ENCODE measurements at places on chromosomes 13 and 19.
A peak's percentile ranks its signal among the peaks of the same experiment; 100 is the strongest.

- no peak for DNase-seq
Observed at GRCh38 chr13:45500492-45501174, 35.9 kb downstream of the COG3 start.

- peak; percentile 48 for DNase-seq
Observed at GRCh38 chr19:18098891-18099622, 1.5 kb downstream of the MAST3 start.

DNA sequence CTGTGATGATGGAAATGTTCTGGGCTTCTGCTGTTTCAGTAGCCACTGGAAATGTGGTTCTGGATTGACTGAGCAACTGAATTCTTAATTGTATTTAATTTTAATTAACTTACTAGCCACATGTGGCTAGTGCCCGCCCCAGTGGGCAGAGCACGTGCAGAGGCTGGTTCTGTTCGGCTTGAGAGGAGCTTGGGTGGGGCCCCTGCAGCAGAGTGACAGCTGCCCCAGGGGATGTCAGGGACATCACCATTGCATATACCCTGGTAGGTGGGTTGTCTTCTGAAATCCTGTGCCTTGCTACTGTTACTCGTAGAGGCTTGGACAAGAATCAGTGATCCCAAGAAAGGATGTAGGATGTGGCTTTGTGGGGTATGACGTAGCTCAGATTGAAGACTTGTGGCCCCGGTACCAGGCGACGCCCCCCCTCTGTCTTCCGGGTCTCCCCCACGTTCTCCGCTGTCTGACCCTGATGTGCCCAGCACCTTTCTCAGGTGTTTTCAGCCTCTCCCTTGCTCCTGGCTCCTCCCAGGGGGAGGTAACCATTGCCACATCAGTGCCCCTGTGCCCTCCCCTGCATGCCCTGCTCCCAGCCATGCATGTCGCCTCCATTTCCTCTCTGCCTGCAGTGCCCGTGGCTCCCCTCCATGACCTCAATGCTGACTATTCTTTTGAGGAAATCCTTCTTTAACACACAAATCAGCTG, 102.6 kb upstream of the RNF113B start:
- DNase-seq = no peak

- peak; percentile 86 for DNase-seq
Observed at GRCh38 chr19:18388100-18388959, 2.4 kb downstream of the GDF15 start.

GRCh38 chr19:16371540-16371986, 46.9 kb downstream of the KLF2 start:
- DNase-seq = peak; percentile 89

- no peak for DNase-seq
Observed at GRCh38 chr19:32104153-32104849, 241.1 kb upstream of the ZNF507 start.

DNA sequence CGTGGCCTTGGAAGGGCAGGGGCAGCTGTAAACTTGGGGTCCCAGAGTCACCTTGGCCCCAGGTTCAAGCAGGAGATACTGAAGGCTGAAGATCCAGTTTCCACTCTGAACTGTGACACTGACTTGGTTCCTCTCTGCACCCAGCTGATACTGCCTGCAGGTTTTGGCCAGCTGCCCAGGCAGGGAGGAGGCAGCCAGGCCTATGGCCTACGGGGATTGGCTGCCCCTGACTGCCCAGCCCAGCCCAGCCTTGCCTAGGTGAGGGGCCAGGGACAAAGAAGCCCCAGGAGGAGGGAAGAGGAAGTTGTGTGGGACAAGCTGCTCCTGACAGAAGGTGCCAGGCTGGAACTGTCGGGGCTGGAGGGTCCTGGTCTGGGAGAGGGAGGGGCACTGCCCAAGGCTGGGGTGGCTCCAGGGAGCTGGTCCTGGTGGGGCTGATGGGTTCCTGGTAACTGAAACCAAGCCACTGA, 51.7 kb upstream of the CYP4F8 start:
- DNase-seq = no peak

GRCh38 chr19:47109541-47110375, 3.8 kb downstream of the ZC3H4 start:
- DNase-seq = peak; percentile 66

DNA sequence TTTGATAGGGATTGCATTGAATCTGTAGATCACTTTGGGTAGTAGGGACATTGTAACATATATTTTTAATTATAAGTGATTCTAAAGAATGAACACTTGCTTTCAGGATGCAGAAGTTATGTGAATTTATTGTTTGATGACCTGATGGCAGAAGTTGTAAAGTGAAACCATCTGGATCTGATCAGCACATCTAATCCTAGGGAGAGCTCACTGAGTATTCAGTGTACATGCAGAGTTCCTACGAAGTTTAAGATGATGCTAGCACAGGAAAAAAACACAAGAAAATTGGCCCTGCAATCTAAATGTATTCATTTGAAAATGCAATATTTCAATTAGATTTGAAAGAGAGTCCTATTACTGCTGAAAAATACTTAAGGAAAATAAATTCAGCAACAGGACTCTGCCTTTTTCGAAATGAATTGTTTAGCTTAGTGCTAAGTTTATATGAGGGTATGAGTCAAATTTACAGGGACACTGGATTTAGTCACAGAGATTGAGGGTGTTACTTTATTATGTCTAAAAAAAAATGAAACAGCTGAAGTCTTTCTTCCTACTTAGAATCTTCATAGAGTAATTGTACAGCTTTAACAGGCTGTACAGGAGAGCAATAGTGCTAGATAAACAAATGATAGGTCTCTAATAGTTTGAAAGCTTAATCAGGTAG, 385.7 kb downstream of the DCT start:
- no peak for DNase-seq

DNA sequence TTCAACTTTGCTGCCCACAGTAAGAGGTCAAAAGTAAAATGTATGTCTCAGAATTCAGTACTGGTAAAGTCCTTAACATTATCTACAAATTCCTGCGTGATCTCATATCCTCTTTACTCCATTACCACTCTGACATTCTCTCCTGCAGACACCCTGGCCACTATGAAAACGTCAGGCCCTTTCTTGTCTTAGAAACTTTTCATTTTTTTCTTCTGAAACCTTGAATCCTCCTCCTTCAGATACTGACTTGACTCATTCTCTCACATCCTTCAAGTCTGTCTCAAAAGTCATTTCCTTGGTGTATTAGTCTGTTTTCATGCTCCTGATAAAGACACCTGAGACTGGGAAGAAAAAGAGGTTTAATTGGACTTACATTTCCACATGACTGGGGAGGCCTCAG, 262.3 kb downstream of the POU4F1 start:
- DNase-seq = no peak

GRCh38 chr19:1449467-1450442, at the start of gene APC2:
APC2 (plus strand) TSS chr19:1450121; CDS start chr19:1453002, 2,881 bp downstream.
- DNase-seq = peak; percentile 50

DNA sequence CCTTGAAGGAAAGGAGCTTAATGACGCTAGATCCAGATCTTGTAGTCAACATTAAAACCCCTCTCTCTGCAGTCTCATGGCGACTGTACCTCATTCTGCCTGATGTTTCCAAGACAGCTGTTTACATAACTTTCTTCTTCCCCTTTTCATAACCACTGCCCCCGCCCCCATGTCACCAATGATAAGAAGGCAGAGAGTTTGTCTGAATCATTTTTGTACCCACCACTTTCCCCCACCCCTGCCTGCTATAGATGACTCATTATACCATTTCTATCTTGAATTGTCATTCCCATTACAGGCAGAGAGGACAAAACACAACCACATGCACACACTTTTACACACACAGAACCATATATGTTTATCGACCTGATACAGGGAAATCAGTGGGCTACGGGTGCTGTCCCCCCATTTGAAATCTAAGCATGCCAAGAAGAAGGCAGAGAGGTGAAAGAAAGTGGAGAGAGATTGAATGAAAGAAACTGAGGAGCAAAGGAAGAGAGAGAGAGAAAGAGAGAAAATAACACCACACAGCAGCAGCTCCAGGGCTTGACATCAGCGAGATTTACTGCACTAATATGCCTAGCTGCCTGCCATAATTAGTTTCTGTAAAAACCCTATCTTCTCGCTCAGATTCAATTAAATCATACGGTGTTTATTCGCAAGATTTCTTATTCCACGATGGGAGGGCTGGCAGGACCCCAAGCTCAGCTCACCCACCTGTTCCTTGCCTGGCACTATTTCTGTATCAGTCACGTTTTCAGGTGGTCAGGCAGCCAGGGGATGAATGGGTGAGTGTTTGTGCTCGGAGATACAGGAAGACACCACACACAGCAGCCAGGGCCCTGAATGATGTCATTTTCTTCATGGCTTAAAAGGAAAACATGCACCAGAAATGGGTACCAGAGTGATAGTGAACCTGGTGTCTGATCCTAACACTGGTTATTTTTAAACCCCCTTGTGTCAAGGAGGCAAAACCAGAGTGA, 114.3 kb upstream of the SERP2 start:
- DNase-seq = peak; percentile 75

DNA sequence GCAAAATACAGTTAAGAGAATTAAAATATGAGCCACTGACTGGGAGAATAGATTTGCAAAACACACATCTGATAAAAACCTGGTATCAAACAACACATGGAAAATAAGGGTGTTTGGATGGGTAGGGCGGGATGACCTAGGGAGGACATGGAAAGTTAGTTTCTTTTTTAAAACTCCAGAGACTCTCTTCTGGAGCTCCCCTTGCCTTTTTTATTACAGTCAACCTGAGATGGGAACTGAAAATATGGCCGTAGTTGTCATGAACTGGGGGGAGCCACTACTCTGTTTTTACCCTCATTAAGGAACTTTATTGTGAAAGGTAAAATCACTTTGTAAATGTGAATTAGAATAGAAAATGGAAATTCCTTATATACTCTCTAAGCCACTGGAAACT, 113.0 kb downstream of the ATP11A start:
- no peak for DNase-seq

- DNase-seq = no peak
Observed at GRCh38 chr13:30404207-30404606, 18.1 kb upstream of the UBE2L5 start.

- no peak for DNase-seq
Observed at GRCh38 chr19:39759457-39760184, 19.0 kb upstream of the LEUTX start.

- peak; percentile 1 for DNase-seq
Observed at GRCh38 chr13:23268441-23268840, 87.7 kb downstream of the SGCG start.

DNA sequence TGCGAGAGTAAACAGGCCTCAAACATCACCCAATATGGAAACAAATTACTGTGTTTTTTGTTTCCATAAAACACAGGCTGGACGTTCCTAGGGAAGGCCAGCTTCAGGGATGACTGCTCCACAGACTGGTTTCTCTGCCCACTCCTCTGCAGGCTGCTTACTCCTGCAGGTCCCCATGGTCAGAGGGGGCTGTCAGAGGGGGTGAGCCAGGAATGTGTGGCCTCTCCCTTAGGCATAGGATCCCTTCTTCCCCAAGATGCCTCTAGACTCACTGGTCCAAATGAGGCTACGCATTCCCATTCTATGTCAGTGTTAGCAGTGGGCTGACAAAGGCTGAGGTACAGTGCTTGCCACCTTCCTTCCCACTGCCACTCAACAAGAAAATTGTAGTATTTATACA, 229.8 kb downstream of the LHFPL6 start:
- no peak for DNase-seq

DNA sequence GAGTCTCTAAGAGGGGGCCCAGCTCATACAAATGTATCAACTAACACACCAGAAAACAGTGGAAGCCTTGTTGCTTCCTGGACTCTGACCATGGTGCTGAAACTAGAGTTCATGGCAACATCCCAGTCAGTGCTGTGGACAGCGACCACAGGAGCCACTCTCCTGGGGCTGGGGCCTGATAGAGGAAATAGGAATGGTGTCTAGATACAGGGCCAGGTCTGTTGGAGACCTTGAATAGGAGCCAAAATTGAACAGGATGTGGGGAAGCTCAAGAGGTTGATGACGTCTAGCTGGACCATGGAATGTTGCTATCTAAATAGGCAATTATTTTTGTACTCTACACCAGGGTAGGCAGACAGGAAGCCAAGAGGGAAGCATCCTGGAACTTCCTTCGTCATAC, 21.7 kb downstream of the LILRB4 start:
- DNase-seq = no peak

- DNase-seq = no peak
Observed at GRCh38 chr19:20273376-20273775, 106.4 kb downstream of the ZNF486 start.

DNA sequence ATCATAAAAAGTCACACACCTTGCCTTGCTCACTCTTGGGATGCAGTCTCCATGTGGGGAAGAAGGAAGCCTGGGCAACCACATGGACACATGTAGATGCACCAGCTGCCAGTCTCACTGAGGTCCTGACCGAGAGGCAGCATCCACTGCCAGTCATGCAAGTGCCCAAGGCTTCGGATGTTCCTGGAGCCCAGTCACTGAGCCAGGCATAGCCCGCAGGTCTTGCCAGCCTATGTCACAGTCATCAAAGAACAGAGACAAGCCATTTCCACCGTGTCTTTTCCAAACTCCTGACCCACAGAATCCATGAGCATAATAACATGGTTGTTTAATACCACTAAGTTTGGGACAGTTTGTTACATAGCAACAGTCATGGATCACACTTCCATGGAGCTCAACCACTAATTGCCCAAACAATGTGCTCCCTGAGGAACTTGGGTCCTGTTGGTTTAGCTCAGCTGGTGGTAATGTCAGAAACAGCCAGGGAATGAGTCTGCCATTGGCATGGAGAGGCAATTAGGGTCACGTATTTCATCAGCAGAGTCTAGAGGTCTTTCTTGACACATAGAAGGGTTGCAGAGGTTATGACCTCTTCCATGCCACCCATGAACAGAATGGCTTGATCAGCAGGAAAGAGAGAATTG, 21.5 kb downstream of the STARD13 start:
- no peak for DNase-seq

GRCh38 chr13:38775085-38775484, 88.2 kb downstream of the FREM2 start:
- no peak for DNase-seq

DNA sequence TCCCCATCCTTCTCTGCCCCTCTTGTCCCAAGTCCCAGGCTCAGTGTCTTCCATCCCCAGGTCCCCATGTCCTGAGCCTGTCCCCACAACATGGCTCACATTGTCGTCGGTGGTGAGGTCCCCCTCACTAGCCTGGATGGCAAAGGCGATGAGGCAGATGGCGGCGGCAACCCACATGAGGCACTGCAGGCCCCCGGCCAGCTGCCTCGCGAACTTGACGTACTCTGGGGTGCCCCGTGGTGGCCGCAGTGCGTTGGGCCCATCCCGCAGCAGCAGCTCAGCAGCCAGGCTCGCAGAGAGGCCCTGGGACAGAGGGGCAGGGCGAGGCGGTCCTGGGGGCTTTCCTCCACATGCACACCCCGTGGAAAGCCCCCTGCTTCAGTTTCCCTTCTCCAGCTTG, 1.1 kb downstream of the ATP4A start:
- no peak for DNase-seq

DNA sequence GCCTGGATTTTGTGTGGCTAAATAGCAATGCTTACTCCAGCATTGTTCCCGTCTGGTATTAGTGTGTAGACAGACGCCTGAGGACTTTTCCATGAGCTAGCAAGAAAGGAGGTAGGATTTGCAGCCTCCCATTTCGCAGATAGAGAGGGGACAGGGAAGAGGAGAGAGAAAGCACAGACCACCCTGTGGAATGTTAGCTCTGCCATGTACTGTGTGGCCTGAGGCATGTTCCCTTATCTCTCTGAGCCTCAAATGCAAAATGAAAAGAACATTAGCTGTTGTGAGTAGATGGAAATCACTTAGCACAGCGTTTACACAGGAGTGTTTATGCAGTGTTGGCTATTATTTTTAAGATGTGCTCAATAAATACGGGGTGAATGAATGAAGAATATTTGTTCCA, 45.5 kb downstream of the OLFM4 start:
- DNase-seq = no peak
